NCI-H1694 (cell line): ENCODE measurements at places on chromosomes 6 and 20.

DNA sequence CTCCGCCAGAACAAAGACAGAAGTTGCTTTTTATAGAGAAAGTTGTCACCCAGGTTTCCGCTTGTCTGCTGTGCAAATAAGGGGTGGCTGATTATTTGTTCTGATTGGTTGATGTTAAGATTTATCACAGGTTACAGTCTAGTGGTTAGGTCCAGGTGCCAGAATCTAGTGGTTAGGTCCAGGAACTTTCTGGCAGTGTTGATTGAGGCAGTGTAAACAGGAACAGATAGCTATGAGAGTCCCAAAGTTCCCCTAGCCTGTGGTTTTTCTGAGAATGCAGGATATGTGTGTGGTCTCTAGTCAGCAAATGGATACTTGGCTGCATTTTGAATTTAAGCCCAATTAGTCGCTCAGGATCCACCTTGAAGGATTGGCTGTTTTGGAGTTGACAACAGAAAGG, 148.0 kb downstream of the TMEM200A start:
- no peak for DNase-seq

DNA sequence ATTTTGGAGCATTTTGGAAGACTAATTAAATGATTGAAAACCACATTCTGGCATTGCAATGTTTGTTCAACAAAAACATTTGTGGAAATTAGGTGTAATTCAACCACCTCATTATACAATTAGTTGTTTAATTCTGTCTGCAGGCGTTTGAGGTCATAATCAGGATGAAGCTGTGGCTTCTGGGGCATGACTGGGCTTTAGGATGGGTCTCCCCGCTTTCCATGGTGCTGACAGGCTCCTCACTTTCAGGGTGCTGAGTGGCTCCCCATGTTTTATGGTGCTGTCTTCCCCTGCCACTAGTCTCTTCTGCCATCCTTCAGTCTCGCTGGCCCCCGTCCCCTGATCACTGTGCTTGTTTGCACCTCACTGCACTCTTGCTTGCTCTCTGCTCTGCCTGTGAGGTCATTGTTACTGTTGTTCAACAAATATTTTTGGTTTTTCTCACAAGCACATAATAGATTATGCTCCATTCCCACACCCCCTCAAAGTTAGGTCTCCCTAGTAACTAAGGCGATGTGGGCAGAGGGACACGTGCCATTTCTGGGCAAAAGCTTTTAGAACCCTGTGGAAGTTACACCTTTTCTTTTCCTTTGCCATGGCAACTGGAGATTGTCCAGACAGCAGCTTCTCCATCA, 25.4 kb upstream of the ZNF831 start:
- no peak for DNase-seq

GRCh38 chr6:20955131-20955530, 420.9 kb downstream of the CDKAL1 start:
- DNase-seq: no peak

DNA sequence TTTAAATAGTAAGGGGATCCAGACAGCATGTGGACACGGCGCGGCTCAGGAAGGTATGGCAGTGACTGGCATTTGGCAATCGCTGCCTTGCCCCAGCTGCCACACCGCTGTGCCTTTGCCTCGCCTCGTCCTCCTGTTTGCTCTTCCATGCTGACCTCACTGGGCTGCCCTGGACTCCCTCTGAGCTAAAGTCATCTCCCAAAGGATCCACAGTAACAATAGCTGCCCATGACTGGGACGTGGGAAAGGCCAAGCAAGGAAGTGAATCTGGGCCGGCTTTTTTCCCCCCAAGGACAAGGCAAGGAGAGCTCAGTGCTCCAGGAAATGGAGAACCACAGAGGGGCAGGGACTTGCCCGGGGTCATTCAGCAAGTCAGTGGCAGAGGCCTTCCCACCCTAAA, 48.1 kb downstream of the JPH2 start:
- no peak for DNase-seq

- DNase-seq: no peak
These were observed 9.3 kb downstream of the NAPB start for GRCh38 chr20:23412026-23412425.

GRCh38 chr6:167794161-167795157, 32.3 kb upstream of the AFDN start:
- DNase-seq: no peak

- no peak for DNase-seq
These were observed 19.0 kb downstream of the REM1 start for GRCh38 chr20:31494131-31494530.

DNA sequence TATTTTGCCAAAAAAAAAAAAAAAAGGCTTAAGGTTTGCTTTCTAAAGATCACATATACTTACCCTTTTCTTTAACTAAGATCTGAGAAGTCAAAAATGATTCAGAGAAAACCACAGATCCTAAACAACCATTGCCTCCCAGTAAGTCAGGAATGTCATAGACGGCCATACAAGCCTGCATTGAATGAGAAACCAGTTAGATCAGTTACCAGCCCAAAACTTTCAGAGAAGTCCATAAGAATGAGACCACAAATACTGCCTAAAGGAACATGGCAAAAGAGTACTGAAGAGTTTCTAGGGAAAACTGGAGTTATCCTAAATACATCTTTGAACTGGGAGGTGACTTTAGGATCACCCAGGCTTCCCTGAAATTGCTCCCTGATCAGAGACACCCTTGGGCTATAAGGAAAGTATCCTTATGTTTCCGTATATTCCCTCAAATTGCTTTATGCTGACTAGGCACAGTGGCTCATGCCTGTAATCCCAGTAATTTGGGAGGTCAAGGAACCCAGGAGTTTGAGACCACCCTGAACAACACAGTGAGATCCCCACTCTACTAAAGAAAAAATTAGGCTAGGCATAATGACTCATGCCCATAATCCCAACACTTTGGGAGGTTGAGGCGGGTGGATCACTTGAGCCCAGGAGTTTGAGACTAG, 79.4 kb upstream of the SLC4A11 start:
- DNase-seq: no peak

- no peak for DNase-seq
These were observed 20.7 kb downstream of the NDUFAF4 start for GRCh38 chr6:96876886-96877545.

- DNase-seq: no peak
These were observed 15.1 kb downstream of the PDSS2 start for GRCh38 chr6:107444277-107444676.

DNA sequence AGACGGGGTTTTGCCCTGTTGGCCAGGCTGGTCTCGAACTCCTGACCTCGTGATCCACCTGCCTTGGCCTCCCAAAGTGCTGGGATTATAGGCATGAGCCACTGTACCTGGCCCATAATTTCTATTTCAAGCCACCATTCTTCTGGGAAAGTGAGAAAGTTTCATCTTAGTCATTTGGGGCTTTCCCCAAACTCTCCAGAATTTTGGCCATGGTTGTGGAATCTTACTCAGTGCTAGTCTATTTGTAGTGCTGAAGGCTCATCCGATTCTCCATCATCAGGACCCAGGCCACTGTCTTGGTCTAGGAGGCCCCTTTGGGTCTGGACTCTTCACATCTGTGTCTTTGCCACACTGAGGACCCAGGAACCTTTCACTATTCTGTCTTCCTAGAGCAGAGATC, 164.9 kb downstream of the EYA2 start:
- DNase-seq: no peak

- no peak for DNase-seq
These were observed 9.5 kb upstream of the ATRN start for GRCh38 chr20:3461211-3461771.

DNA sequence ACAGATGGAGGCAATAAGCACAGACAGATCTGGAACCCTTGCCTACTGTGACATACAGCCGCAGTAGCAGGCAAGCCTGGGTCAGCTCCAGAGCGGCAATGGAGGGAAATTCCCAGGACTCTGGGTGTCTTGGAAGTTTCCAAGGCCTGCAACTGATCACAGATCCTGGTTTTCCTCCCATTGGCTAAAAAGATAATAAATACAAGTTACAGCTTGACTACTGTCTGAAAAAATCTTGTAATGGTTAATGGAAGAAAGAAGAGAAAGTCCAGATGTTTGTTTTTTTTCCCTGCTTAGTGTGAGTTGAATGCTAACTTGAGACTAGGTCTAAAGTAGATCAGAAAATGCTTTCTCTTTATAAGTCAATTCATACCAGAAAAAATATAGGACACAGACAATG, 307.6 kb downstream of the ALDH8A1 start:
- DNase-seq: no peak

- DNase-seq: no peak
These were observed 35.3 kb downstream of the TOX2 start for GRCh38 chr20:43949741-43950618.

DNA sequence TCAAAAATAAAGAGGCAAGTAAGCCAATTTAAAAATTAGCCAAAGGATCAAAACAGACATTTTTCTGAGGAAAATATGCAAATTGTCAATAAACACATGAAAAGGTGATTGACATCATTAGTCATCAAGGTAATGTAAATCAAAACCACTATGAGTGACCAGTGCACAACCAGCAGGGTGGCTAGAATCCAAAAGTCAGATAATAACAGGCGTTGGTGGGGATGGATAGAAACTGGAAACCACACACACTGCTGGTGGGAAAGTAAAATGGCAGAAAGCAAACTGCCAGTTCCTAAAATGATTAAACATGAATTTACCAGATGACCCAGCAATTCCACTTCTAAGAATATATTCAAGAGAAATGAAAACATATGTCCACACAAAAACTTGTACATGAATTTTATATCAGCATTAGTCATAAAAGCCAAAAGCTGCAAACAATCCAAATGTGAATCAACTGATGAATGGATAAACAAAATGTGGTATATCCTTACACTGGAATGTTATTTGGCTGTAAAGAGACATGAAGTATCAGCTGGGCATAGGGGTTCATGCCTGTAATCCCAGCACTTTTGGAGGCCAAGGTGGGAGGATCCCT, 74.8 kb upstream of the MBOAT1 start:
- no peak for DNase-seq

- DNase-seq: no peak
These were observed at the start of gene CALHM6 for GRCh38 chr6:116461331-116461931. CALHM6 (plus strand) TSS chr6:116461375; CDS start chr6:116461930, 555 bp downstream.

GRCh38 chr6:3683331-3683730, 68.2 kb downstream of the PXDC1 start:
- DNase-seq: no peak

DNA sequence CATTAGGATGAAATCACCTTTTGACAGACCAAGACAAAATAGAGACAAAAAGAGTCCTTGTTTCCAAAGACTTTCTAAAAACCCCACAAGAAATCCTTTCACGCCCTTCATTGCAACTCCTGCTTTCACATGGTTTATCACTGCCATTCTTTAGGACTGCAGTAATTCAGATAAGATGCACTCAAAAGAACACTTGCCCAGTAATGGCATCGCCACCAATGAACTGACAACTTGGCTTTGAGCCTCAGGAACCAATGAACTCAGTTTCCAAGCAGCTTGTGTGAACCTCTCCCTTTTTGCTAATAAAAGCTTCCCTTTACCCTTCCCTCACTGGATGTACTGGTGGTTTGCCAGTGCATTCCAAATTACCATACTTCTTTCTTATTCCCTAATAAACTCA, 21.8 kb downstream of the OSTM1 start:
- DNase-seq: no peak

- no peak for DNase-seq
These were observed 20.6 kb upstream of the FAM209A start for GRCh38 chr20:56503916-56504315.

- DNase-seq: no peak
These were observed 106.4 kb upstream of the CEP162 start for GRCh38 chr6:84333842-84334241.

DNA sequence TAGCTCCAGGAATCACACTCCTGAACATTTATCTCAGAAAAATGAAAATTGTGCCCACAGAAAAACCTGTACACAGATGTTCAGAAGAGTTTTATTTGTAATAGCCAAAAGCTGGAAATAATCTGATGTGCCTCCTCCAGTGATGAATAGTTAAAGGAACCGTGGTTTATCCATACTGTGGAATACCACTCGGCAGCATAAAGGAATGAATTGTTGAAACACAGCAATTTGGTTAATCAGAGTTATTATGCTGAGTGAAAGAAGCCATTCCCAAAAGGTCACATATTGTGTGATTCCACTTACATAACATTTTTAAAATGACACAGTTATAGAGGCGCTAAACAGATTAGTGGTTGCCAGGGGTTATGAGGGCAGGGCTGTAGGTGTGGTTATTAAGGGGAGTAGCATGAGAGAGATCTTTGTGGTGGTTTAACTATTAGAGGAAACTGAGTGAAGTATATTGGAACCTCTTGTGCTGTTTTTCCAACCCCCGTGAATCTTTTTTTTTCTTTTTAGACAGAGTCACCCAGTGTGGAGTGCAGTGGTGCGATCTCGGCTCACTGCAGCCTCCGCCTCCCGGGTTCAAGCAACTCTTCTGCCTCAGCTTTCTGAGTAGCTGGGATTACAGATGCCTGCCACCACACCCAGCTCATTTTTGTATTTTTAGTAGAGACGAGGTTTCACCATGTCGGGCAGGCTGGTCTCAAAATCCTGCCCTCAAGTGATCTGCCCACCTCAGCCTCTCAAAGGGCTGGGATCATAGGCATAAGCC, 26.2 kb downstream of the PSMF1 start:
- no peak for DNase-seq

- no peak for DNase-seq
These were observed 628.8 kb upstream of the MAN1A1 start for GRCh38 chr6:119978274-119978889.

DNA sequence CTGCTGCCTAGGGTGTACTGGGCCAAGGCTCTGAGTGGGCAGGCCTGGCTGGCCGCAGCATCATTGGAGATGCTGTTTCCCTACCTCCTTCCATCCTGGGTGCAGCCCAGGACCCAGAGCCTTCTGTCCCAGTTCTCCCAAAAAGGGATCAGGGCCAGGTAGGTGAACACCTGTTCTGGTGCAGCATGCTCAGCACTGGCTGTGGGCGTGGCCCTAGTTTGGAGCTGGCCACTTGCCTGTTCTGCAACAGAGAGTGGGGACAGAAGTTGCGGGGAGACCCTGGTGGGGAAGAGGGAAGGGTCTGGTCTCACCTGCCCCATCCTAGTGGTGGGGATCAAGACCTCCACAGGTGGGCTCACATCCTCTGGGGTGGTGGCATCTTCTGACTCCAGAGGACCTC, 1.4 kb upstream of the ARMC12 start:
- no peak for DNase-seq

- DNase-seq: no peak
These were observed 33.2 kb upstream of the VGLL2 start for GRCh38 chr6:117232196-117232595.

DNA sequence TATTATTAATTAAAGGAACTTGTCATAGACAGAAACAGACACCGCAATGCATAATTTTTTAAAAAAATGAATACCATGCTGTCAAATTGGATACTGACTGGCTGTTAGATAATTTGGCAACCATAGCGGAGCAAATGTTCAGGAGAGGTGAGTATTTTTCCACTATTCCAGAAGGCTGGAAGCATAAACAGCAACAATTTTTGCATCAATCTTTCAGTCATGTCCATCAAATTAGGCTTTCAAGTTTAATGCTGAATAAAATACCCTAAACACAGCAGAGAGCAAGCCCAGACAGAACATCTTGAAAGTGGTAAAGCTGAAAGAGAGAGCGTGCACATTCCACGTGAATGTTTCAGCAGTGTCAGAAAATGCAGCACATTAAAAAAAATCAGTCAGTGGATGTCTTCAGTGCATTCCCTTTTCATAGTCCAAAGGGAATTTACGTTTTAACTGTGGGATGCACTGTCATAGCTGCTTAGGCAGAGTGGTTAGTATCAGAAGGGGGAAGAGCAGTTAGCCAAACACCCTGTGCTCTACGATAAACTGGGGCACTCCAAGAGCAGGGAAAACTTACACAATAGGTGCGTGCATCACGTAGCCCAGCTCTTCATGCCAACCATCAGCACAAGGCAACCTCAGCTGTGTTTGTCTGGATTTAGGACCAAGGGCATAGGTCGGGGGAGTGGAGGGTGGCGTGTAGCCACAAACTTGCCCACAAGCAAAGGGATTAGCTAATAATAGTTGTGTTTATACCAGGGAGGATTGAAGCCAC, 116.2 kb upstream of the STMND1 start:
- no peak for DNase-seq

- no peak for DNase-seq
These were observed 20.5 kb downstream of the PCK1 start for GRCh38 chr20:57581202-57582028.
